ENCODE measurements at places on chromosomes 13 and 19.
A peak's percentile ranks its signal among the peaks of the same experiment; 100 is the strongest.

DNA sequence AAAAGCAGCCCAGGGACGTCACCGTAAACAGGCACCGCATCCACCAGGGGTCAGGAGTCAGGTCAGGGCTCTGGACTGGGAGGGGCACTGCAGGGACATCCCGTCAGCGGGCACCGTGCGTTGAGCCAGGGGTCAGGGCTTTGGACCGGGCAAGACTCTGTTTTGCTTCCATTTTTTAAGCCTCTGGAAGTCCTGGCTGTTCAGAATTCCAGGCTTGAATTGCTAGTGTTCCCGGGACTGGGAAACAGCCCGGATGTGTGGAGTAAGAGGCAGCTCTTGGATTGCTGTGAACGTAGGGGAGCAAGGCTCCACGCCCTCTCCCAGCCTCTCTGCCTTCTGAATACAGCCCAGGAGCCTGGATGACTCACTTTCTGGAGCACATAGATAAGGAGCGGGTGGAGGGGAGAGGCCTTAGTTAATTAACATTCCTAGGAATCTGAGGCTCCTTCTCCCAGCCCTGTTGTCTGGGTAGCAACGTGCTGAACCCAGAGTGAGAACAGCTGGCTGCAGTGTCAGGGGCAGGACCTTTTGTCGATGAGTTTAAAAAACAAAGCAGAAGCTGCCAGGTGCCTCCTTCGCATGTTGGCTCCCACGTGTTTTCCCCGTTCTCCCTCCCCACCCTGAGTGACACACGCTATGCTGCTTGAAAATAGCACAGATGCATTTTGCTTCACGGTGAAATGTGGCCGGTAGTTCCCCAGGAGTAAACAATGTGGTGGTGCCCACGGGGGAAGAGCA, 21.9 kb downstream of the ATP11A start:
- H3K27ac ChIP-seq = peak overlapping the region; percentile 16
- H3K4me3 ChIP-seq = no peak overlapping the region
- H3K27me3 ChIP-seq = no peaks in the 10 kb centered on the region
- no peaks in the 10 kb centered on the region for H3K36me3 ChIP-seq
- peaks cover 8% of the 10 kb centered on the region for H3K4me1 ChIP-seq

DNA sequence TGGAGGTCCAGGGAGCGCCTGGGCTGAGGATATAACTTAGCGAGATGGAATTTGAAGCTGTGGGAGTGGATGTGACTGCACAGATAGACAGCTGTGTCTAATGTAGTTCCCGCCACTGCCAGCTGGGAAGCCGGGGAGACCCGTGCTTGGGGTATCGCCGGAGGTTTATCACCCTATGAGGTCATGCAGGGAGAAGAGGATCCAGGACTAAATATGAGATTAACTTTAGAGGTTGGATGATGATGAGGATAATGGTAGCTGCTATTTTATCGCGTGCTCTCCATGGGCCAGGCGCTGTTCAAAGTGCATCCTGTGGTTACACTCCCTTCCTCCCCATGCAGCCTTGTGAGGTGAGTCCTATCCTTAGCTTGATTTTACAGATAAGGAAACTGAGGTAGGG, 19.9 kb downstream of the SSC5D start:
- no peaks in the 10 kb centered on the region for H3K36me3 ChIP-seq
- no peaks in the 10 kb centered on the region for H3K27me3 ChIP-seq
- no peak overlapping the region for H3K4me3 ChIP-seq
- H3K27ac ChIP-seq = no peak overlapping the region

GRCh38 chr19:29248332-29248844, 35.4 kb upstream of the UQCRFS1 start:
- no peak overlapping the region for H3K4me3 ChIP-seq
- no peaks in the 10 kb centered on the region for H3K4me1 ChIP-seq
- no peaks in the 10 kb centered on the region for H3K36me3 ChIP-seq
- no peak overlapping the region for H3K27ac ChIP-seq

DNA sequence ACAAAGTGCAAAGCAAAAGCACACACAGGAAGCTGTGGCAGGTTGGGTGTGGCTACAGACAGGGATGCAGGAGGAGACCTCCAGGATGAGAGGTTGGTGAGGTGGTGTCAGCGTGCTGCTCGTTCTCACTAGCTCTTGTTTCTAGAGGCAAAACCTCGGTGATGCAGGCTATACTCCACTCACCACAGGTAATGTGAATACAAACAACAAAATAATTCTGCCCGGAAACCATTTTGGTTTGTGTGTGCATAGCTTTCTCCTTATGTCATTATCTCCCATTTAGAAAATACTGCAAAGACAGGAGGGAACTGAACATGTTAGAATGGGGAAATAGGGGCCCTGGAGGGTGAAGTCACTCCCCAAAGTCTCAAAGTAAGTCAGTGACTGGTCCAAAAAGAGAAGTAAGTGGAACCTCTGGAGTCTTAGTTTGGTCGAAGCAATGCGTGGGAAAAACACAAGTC, 9.4 kb downstream of the LCP1 start:
- H3K36me3 ChIP-seq = peaks cover 18% of the 10 kb centered on the region
- DNase-seq = peak; percentile 80
- H3K4me1 ChIP-seq = peaks cover 93% of the 10 kb centered on the region

DNA sequence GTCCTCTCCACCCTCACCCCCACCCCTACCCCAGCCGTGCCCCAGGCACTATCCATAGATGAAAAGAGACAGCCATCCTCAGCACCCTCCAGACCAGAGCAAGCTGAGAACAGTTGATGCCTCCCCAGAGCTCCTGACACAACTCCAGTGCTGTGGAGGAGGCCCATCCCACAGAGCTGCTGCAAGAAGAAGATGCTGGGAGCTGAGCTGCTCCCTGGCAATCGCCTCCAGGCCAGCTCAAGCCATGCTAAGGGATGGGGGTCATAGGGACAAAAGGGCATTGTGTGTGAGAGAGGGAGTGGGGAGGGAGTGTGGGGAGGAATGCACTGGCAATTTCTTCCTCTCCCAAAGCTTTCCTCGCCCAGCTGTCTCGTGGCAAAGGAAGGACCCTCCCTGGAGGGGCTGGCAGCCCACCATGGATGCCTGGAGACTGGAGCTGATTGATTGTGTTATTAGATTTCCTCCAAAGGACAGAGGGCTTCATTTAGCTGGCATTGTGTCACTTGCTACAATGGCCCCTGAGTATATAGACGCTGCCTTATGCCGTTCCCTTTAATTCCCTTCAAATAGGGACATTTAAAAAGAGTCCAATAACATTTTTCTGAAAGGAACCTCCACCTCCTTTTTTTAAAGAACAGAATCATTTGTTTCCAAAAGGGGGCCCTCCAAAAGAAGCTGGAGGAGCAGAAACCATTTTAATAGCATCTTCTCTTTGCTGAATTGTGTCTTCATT, 476.4 kb downstream of the FOXO1 start:
- H3K36me3 ChIP-seq = no peaks in the 10 kb centered on the region
- H3K4me1 ChIP-seq = peaks cover 74% of the 10 kb centered on the region
- peak overlapping the region; percentile 20 for H3K4me3 ChIP-seq
- DNase-seq = no peak
